Stomach (tissue), 19 donors: ENCODE measurements at places on chromosomes 16 and 17. TPM values are rescaled to one million over a fixed set of nuclear protein-coding genes. Genes with fewer than 3 reads are reported as not detected.

The C16orf89 gene
- polyA plus RNA-seq, result 135 TPM

- H3K4me3 ChIP-seq, result no peak overlapping the region
- DNase-seq, result no peak
- H3K27ac ChIP-seq, result no peak overlapping the region
- no peaks in the 10 kb centered on the region for H3K36me3 ChIP-seq
- H3K27me3 ChIP-seq, result no peaks in the 10 kb centered on the region
- H3K4me1 ChIP-seq, result peaks cover 78% of the 10 kb centered on the region
These were observed 12.0 kb downstream of the USP7 start for GRCh38 chr16:8951447-8952280.

GRCh38 chr17:77019893-77020379 lies 120.8 kb upstream of the SEC14L1 start:
- DNase-seq, result no peak
- H3K27me3 ChIP-seq, result no peaks in the 10 kb centered on the region
- H3K4me3 ChIP-seq, result no peak overlapping the region
- no peak overlapping the region for H3K27ac ChIP-seq

DNA sequence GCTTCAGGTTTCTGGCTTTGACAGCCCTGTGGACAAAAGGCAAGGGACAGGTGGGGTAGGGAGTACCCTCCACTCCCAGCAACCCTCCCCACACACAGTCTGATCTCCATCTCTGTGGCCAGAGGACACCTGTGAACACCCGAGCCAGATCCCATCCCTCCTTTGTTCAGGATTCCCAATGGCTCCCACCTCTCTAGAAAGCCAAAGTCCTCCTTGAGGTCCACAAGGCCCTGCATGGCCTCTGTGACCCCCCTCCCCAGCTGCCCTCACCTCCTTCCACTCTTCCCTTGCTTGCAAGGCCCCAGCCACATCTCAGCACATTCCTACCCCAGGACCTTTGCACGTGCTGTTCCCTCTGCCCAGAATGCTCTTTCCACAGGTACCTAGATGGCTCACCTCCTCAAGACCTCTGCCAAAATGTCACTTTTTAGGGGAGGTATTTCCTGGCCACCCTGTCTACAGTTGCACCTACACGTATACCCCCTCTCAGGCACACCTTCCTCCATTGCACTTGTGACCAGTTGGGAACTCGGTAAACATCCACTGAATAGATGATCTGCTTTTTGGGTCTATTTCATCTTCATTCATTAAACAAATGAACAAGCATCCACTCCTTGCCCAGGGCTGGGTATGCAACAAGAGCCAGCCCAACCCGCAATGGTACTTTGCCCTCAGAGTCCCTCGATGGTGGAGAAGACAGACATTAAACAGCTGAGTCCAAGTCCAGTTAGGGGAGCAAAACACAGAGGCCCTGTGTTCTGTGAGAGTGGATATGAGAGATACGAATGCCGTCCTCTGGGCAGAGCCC lies 107.0 kb downstream of the CRLF3 start:
- peaks cover 8% of the 10 kb centered on the region for H3K4me1 ChIP-seq
- H3K4me3 ChIP-seq, result no peak overlapping the region
- H3K27ac ChIP-seq, result no peak overlapping the region
- no peak for DNase-seq
- no peaks in the 10 kb centered on the region for H3K36me3 ChIP-seq
- H3K27me3 ChIP-seq, result no peaks in the 10 kb centered on the region

DNA sequence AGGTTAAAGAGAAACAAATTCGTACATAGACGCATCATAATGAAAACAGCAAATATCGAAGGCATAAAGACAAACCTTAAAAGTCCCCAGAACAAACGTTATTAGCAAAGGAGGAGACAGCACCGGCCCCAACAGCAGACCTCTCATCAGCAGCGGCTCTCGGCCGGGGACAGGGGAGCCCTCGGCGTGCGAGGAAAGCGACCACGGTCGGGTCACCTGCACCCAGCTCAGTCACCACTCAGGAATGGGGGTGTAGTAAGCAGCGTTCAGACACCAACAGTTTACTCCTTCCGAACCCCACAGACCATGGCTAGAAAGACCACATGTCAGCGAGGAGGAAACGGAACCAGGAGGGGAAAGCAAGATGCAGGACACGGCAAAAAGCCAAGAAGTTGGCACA lies 109.3 kb upstream of the CHMP6 start:
- H3K36me3 ChIP-seq, result peaks cover 35% of the 10 kb centered on the region
- no peaks in the 10 kb centered on the region for H3K4me1 ChIP-seq
- DNase-seq, result no peak
- no peaks in the 10 kb centered on the region for H3K27me3 ChIP-seq
